ENCODE measurements at places on chromosomes 2 and 18.

DNA sequence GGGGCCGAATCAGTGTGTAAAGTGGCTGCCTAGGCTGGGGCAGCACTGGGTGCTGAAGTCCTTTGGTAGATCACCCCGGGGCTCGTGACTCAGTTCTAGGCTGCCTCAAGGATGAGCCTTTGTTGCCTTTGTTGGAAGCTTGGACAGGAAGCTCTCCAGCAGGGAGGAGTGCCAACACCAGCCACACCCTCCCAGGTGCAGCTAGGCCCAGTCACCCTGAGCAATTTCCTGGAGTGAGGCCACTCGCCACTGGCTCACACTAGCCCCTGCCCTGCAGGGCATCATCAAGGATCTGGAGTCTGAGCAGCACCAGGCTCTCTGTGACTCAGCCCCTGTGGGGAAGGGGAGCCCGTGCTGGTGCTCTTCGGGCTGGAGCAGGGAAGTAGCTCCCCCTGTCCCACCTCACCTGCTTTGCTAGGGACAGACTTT is 6.7 kb upstream of the SDC1 start:
- no peak for DNase-seq

DNA sequence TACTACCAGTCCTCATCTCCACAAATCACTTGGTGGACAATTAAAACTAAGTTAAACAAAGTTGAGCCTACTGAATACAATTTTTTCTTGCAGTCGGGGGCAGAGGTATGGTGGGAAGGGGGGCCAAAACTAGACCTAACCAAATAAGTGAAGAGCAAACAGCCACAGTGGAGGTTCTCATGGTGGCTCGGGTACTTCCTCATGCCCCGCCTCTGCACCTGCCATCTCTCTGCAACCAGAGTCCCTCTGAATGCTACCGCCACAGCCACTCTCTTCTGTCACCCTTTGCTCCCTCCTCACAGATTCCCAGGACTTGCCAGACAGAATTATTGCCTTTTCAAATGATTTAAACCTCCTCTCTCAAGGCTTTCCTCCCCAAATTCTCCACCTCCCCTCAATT is 204.2 kb downstream of the TMEM247 start:
- no peak for DNase-seq

DNA sequence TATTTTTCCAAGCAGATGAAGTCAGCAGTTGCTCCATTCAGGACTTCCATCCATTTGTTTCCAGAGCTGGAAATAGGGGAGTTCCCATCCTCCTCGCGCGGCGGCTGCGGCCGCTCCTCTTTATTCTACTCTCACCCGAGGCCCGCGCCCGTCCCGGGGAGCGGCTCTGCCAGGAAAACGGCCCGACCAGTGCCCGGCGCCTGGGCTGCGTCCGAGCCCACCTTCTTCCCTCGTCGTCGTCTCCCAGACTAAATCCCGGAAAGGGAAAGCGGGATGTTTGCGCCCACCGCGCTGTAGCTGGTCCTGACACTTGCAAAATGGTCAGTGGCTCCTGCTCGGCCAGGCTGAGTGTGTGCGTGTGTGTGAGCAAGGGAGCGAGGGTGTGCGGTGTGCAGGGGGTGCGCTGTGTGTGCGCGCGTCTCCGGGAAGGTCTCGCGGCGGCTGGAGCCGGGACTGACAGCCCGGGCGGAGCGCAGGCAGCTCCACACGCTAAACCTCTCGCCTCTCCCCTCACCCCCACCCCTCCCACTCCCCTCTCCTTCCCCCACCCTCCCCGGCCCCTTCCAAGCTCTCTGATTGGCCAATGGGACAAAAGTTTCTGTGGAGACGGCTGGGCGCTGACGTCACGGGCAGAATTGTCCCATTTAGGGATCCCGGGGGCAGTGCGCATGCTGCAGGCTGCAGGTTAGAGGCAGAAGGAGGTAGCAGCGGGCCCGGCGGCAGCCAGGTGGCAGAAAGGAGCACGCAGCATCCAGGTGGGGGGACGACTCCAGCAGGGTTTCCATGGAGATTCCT is at the start of gene NOL4:
TSS of gene NOL4 (minus strand) at position 491 of the 795 bp plus-strand sequence. CDS start 1,660 bp downstream, outside the sequence.
- no peak for DNase-seq

DNA sequence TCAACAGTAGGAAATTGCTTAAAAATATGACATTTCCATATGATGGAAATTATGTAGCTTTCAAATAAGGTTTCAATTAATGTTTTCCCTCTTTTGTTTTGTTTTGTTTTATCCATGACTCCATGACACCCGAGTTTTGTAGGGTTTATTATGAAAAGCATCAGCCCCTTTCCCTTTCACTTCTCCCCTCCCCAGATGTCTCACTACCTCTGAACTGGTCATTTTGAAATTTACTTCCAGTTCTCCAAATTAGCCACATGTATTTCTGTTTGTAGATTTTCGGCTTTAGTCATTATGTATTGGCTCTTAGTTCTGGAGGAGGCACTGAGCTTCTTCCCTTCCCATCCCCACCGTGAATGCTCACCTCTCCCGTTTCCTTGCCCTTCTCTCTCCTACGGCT is 18.6 kb upstream of the VPS4B start:
- no peak for DNase-seq

- no peak for DNase-seq
Observed at GRCh38 chr2:215940645-215941184, 72.6 kb downstream of the MREG start.

DNA sequence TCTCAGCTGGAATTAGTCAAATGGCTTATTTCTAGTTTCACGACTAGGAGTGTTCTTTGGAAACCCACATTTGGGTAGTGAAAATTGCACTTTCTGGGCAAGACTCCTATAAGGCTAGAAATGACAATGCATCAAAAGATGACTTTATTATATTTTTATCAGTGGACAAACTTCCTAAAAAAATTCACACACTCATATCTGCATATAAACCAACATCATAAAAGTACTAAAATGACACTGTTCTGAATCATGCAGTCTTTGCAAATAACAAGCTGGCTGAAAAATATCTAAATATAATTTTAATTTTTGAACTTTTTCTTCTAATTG is 17.6 kb downstream of the MXD1 start:
- DNase-seq, result no peak

GRCh38 chr2:206798000-206798399 is 32.6 kb downstream of the FASTKD2 start:
- DNase-seq, result no peak

- DNase-seq, result no peak
Observed at GRCh38 chr2:219638948-219639755, 11.7 kb downstream of the SLC4A3 start.

GRCh38 chr18:71673498-71673897 is 870.6 kb downstream of the CBLN2 start:
- DNase-seq, result no peak

DNA sequence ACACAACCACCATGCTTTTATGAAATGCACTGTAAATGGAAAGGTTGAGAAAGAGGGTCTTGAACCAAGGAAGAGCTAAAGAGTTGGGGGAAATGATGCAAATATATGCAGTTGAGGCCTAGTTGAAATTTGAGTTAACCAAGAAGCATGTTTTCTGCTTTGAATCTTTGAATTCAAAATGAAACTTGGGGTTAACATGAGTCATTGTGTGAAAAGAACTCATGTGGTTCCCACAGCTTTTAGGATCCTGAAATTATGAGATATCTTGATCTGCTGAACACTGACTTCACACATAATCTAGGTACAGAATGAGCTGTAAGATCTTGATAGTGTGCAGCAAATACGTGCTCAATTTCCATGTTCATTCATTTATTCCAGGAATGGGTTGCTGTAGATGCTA is 422.9 kb upstream of the TRIB2 start:
- DNase-seq, result no peak

- no peak for DNase-seq
Observed at GRCh38 chr2:79857888-79858287, 345.0 kb downstream of the CTNNA2 start.

- no peak for DNase-seq
Observed at GRCh38 chr2:204255526-204255925, 289.7 kb upstream of the PARD3B start.

DNA sequence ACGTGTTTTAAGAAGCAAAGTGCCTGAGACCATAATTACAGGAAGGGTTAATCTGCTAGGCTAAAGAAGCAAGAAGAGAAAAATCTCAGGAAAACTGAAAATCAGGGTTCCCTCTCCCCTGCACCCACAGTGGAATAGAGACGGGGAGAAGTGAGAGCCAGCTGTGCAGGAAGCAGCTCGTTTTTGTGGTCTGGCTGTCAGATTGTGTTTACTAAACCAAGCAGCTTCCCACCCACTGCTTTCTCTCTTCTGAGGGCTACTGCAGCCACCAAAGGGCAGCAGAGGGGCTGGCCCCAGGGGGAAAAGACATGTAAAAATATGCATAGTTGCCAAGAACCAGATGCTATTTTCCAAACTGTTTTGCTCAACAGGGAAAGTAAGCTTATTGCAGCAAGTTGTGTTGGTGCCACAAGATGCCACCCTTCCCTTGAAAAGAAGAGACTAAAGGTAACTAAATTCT is 72.6 kb upstream of the THUMPD2 start:
- DNase-seq, result no peak

GRCh38 chr18:53772293-53772692 is 452.2 kb downstream of the MBD2 start:
- no peak for DNase-seq

- DNase-seq, result no peak
Observed at GRCh38 chr2:39524061-39524460, 87.0 kb upstream of the MAP4K3 start.

- DNase-seq, result no peak
Observed at GRCh38 chr2:228318218-228318617, 136.7 kb upstream of the SPHKAP start.
